ENCODE measurements at places on chromosomes 7 and 10.

- no peak for DNase-seq
Measured at GRCh38 chr10:67921065-67921464, 36.6 kb downstream of the SIRT1 start.

DNA sequence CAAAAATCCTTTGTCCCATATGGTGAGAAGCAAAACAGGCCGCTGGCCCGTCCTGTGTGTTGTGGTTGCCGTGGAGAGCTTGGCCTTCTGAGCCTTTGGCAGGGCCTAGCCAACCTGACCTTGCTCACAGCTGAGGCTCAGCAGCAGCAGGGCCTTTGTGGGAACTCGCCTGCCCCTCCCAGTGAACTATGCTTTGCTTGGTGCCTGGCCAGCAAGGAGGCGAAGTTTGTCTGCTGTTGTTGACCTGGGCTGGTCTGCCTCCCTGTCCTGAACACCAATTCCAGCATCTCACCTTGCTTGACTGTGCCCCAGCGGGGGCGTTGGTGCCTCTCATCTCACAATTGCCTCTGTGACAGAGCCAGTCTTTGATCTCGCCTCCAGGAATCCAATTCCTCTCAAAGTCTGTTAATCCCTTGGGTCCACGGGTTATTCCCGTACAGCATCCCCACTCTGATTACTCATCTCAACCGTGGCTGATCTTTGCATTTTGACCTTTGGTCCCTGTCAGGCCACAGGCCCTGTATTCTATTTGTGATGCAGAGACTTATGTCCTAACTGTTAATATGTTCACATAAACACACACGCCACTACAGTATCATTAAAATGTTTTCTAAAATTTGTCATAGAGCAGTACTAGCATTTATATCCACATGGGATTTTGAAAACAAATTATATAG lies 22.6 kb downstream of the EPDR1 start:
- DNase-seq, result no peak

GRCh38 chr7:22109761-22110160 lies 164.1 kb upstream of the CDCA7L start:
- DNase-seq, result no peak

DNA sequence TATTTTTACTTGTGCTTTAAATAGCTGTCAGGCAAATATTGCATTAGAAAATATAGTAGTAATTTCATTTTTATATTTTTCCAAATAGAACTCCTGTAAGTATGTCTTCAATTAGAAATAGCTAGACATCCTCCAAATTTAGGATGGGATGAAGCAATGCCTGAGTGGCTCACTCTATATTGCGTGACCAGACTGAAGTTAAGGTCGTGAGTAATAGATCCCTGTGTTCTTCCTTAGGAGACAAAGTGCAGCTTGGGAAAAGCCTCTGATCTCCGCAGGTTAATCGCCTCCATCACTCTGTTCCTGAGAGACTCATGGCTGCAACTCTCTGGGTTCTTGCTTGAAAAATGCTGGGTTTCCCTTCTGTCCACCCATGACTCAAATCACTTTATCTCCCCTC lies 484.8 kb upstream of the ANKRD30A start:
- DNase-seq, result no peak

- DNase-seq, result no peak
Measured at GRCh38 chr7:90945104-90945787, 319.0 kb upstream of the FZD1 start.

GRCh38 chr10:33550811-33551210 lies 216.3 kb upstream of the NRP1 start:
- no peak for DNase-seq

All from activated CD4-positive, alpha-beta T cell treated with anti-CD3 and anti-CD28 coated beads for 24 hours (primary cell).